ENCODE measurements at places on chromosomes 4 and X.

GRCh38 chrX:109696146-109696740, 36.8 kb downstream of the ACSL4 start:
- H3K27me3 ChIP-seq = peaks cover 27% of the 10 kb centered on the region
- no peaks in the 10 kb centered on the region for H3K4me1 ChIP-seq
- no peak overlapping the region for H3K27ac ChIP-seq
- H3K36me3 ChIP-seq = no peaks in the 10 kb centered on the region
- DNase-seq = no peak

DNA sequence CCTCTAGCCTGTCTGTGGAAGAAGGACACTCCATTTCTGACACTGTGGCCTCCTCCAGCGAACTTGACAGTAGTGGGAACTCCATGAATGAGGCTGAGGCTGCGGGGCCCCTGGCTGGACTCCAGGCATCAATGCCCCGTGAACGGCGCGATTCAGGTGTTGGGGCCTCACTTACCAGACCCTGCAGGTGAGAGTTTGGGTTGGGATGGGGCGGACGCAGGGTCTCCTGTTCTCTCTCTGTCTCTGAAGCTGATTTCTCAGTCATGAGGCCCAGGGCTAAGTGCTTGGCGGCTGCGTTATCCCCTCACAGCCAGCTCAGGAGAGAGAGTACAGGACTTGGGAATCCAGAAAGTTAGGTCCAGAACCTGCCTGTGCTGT, 71.0 kb downstream of the STARD8 start:
- DNase-seq = peak; percentile 35
- H3K27me3 ChIP-seq = no peaks in the 10 kb centered on the region
- H3K4me3 ChIP-seq = no peak overlapping the region
- no peaks in the 10 kb centered on the region for H3K36me3 ChIP-seq
- no peaks in the 10 kb centered on the region for H3K4me1 ChIP-seq
- H3K27ac ChIP-seq = no peak overlapping the region

GRCh38 chrX:45208121-45208856, 7.6 kb upstream of the DIPK2B start:
- peaks cover 11% of the 10 kb centered on the region for H3K27me3 ChIP-seq
- DNase-seq = no peak
- no peaks in the 10 kb centered on the region for H3K4me1 ChIP-seq
- H3K4me3 ChIP-seq = no peak overlapping the region
- no peak overlapping the region for H3K27ac ChIP-seq

DNA sequence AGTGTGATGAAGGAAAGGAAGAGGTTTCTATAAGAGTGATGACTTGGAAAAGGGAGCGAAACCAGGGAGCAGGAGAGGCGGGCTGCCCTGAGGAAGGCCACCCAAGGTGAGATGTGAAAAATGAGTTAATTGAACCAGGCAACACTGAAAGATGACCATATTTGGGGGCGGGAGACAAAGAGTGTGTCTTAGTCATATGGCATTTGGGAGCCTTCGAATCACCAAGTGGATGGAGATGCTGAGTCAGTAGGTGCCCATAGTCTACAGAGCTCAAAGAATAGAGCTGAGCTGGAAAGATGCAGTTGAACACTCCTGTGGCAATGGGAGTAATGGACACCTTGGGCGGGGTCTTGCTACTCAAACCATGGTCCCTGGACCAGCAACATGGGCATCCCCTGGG, 8.3 kb upstream of the TLR8 start:
- no peaks in the 10 kb centered on the region for H3K36me3 ChIP-seq
- H3K4me1 ChIP-seq = no peaks in the 10 kb centered on the region
- no peaks in the 10 kb centered on the region for H3K27me3 ChIP-seq
- no peak overlapping the region for H3K4me3 ChIP-seq
